CD4-positive, CD25-positive, alpha-beta regulatory T cell (primary cell): ENCODE measurements at places on chromosomes 12 and 14. TPM values are rescaled to one million over a fixed set of nuclear protein-coding genes. Genes with fewer than 3 reads are reported as not detected.

Gene SIRT4
- 0.79 TPM for total RNA-seq

Gene RTL1
- total RNA-seq: not detected

Gene KRT73
- total RNA-seq: 1.0 TPM

Gene PROX2
- not detected for total RNA-seq

Gene GLIPR1L1
- not detected for total RNA-seq

Gene ZNF641
- 20.4 TPM for total RNA-seq

Gene RERG
- total RNA-seq: not detected

Gene FOXN3
- 203 TPM for total RNA-seq

Gene TMEM117
- 4.7 TPM for total RNA-seq

Gene OR6C2
- total RNA-seq: not detected

Gene C12orf50
- total RNA-seq: 0.15 TPM

Gene ARHGEF25
- total RNA-seq: 0.64 TPM
